D721Med (cell line): ENCODE measurements at places on chromosomes 6 and 20.

- no peak for DNase-seq
Observed at GRCh38 chr6:127634178-127634577, 57.2 kb downstream of the C6orf58 start.

DNA sequence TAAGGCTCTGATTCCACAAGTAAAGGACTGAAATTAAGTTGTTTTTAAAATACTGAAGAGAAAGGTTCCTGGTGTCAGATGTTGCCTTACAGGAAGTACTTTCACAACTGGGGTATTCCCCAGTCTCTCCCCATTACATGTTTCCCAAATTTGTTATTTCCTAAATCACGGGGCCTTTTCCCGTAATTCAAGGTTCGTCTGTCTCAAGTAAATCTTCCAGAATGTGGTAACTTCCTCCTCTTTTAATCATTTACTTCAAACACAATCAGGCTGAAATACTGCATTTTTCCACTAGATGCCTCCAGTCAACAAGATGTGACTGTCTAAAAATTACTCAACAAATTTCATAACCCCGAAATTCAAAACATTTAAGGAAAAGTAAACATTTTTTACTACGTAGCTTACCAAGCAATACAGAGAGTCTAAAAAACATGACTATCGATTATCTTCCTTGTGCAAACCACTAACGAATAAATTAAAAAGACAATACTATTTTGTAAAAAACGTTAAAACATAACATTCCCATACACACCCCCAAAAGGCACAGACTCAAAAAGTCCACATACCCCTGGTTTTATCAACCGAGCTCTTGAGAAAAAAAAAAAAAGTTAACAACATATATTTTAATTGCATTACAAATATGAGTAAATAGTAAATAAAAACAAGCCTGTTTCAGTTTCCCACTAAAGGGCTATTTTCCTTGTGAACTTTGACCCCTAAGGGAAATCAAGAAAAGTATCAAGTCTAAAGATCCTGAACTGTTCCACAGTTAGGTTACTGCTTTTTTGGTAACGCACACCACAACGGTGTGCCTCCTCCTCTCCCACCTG is 1.7 kb downstream of the SOD2 start:
- DNase-seq, result no peak

GRCh38 chr20:8709627-8710026 is 359.3 kb upstream of the PLCB4 start:
- no peak for DNase-seq

DNA sequence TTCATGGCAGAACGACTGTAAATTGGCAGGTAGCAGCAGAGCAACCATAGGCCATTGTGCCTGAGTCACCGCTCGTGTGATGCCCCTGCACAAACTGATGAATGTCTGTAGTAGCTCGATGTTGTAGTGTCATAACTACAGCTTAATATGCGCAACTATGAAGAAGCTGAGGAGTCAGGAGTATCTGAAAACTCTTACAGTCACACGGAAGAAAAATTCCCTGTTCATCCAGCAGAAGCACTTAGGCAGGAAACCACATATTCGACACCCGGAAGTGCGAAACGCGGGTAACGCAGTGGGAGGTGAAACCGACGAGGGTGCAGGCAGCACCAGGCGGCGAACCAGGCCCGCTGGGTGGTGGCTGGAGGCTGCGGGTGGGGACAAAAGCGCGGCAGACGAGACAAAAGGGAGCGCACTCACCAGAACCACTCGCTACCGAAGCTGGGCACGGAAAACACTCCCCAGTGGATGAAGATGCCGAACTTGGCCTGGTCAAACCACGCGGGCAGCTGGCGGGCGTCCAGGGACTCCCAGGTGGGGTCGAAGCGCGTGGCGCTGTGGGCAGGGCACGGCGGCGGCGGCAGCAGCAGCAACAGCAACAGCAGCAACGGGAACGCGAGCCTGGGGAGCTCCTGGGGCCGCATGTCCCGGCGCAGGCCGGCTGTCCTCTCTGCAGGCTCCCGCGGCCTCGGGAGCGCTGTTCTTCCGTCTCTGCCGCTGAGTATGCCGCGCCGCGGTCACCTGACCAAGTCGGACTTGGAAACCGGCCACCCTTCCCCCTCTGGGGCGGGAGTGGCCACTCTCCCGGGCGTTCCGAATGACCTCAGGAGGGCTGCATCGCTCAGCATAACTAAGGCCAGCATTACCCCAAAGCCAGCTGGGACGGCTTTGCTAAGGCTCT is at the start of gene FUCA2:
FUCA2 (minus strand) TSS at position 730 of the 901 bp plus-strand sequence; CDS start at position 644, 86 bp downstream.
- no peak for DNase-seq

DNA sequence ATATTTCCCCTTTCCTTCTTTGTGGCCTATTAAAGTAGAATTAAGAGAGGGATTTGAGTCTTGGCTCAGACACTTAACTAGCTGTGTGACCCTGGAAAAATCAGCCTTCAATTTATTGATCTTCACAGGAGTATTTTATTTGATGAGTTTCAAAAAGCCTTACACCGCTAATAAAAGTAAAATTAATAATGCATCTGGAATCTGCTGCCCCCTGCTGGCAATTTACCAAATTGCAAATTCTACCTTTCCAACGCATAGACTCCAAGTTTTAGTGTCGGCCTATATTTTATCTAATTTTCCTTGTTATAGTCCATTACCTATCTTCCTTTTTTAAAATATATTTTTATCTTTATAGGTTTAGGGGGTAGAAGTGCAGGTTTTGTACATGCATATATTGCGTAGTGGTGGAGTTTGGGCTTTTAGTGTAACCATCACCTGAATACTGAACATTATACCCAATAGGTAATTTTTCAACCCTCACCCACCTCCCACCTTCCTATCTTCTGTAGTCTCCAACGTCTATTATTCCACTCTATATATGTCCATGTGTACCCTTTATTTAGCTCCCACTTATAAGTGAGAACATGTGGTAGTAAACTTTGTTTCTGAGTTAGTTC is 46.3 kb downstream of the GOPC start:
- no peak for DNase-seq

GRCh38 chr6:16236631-16237199 is 1.7 kb upstream of the GMPR start:
- no peak for DNase-seq

- DNase-seq, result no peak
Observed at GRCh38 chr6:42136508-42137193, 5.8 kb downstream of the C6orf132 start.

GRCh38 chr6:120260636-120261035 is 911.1 kb upstream of the MAN1A1 start:
- no peak for DNase-seq

DNA sequence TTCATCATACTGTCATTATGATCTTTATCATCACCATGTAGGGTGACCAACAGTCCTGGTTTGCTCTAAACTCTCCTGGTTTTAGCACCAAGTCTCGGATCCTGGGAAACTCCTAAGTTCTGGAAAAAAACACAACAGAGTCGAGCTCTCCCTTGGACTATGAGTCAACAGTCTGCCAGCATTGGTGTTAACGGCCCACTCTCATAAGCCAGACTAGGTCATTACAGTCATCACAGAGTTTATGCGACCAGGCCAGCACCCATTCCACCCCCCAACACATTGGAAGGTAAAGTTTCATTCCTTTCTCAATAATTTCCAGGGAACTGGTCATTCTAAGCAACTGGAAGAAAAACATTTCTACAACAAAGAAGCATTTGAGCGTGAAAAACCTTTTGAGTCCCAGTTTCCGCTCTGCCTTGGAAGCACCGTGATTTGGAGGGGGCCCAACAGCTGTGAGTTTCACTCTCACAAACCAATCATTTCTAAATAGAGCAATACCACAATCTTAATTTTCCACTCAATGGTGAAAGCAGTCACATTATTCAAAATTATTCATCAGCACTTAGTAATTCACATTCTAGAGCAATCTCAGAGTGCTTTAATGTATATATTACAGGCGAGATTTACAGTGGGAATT is 445.0 kb downstream of the CDH26 start:
- DNase-seq, result no peak

GRCh38 chr6:112695001-112695400 is 347.9 kb downstream of the RFPL4B start:
- DNase-seq, result no peak

DNA sequence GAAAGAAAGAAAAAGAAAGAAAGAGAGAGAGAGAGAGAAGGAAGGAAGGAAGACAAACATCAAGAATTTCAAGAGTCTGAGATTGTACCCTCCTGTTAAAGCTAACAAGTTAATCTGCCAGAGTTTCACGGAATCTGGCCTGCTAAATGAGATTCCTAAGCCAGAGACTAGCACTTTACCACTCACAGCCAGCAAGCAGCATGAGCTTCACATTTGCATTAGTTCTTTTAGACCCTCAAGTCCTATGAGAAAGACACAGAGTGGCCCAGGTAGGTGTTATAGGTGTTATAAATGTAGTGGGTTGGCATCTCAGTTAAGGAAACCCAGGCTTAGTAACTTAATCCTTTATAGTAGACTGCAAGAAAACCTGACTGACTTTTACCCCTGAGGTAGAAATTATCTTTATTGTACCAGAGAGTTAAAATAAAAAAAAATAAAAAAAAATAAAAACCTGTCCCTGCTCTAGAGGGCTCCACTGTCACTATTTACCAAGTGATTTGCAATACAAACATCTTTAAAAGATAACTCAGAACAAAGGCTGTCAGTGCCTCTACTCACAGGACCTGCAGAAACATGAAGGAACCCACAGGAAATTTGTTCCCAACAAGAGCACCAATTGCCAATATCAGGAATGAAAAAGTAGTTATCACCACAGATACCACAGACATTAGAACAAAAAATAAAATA is 9.7 kb upstream of the IBTK start:
- DNase-seq, result no peak

DNA sequence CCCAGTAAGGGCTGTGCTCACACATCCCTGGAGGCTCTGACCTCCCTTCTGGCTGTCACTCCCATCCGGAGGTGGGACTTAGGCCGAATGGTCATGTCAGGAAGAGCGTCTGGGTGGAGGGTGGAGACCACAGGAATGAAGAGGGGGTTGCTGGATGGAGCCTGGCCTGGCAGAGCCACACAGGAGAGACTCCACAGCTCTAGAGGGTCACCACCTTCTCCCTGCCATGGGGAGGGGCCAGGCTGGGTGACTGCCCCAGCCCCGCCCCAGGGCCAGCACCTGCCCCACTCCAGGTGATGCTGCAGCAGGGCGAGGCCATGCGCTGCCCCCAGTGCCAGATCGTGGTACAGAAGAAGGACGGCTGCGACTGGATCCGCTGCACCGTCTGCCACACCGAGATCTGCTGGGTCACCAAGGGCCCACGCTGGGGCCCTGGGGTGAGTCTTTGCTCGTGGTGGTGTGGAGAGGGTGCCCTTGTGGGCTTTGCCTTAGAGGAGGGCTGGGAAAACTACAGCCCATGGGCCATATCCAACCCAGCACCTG is 20.6 kb downstream of the RBCK1 start:
- DNase-seq, result no peak

- no peak for DNase-seq
Observed at GRCh38 chr6:12592634-12593033, 123.9 kb upstream of the PHACTR1 start.

DNA sequence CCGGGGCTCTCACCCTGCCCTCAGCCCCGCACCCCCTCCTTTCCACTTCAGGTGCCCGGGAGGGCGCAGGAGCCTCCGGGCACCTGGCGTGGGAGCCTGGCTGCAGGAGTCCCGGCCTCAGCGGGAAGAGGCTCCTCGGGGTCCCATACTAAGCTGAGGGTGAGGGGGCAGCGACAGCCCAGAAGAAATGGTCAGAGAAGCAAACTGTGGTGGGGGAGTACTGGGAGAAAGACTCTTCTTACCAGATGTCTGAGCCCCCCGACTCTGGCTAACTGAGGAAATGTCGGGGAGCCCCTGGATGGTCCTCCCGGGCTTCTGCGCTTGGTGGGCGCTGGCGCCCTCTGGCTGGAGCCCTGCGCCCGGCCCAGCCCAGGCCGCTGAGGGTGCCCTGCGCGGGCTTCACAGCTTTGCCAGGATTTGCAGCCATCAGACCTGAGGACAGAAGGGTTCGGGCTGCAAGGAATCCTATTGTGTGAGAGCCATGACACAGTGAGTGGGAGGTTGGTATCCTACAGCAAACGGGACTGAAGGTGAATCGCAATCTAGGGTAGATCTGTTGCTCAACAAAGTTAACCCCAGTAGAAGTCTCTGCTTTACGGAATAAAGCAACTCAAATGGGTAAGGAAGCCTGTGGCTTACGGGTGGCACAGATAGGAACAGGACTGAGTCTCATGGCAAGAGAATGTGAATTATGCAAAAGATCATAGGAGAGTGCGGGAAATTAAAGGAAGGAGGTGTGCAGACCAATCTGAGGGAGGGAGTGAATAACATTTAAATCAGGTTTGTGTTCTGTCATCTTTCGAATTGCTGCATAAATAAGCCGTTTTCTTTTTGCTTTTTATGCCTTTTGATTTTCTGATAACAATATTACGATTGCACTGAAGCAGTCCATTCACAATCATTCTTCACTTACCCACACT is 639 bp upstream of the RCAN2 start:
- peak; percentile 31 for DNase-seq

DNA sequence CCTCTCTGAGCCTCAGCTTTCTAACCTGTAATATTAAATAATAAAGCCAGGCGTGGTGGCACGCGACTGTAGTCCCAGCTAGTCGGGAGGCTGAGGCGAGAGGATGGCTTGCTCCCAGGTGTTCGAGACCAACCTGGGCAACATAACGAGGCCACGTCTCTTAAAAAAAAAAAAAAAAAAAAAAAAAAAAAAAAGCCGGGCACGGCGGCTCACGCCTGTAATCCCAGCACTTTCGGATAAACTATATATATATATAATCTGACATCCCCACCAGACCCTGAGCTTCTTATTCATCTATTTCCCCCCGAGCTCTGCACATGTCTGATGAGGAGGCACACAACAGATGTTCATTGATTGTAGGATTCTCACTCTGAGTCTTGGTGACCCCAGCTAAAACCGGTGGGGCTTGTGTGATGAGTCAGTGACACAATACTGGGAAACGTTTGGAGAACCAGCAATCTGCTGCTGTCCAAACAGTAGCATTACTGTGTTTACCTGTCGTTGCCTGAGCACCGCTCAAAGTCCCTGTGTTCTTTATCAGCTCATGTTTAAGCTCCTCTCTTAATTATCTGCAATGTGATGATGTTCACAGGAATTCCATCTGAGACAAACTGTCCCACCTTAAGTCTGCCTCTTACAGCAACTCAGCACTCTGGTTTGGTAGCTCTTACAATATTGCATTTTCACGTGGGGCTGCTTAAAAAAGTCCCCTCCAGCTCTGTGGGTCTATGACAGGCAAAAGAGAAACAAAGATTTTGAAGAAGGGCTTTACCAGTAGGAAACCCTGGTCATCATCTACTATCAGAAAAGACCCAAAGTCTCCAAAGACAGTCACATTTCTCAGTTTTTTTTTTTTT is 1.0 kb upstream of the SPATA2 start:
- no peak for DNase-seq

DNA sequence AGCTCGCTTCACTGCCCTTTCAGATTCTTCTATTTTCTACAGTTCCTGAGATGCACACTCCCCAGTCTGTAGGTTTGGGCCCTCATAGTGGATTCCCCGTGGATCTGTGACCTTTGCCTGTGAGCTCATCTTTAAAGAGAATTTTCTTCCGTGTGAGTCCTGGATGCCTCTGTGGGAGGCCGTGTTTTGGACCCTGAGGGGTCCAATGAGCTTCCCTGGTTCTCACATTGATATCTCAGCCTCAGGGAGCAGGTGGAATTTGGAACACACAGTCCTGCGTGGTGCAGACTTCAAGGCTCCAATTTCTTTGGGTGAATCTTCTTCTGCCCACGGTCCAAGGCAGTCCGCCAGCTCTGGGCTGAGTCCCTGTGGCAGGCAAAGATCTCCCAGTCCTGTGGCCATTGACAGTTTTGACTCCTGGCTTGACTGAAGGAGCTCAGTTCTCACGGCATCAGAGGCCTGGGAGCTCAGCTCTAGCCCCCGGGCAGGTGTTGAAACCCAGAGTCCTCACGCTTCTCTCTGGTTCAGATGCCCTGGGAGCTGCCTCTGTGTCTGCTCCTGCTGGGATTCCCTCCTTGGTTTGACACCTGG is 61.0 kb downstream of the PSMG4 start:
- DNase-seq, result no peak

- no peak for DNase-seq
Observed at GRCh38 chr6:148874698-148875293, 128.0 kb downstream of the UST start.
